ENCODE measurements at places on chromosomes 12 and 14.

- no peak for DNase-seq
These were observed 36.6 kb downstream of the ACTN1 start for GRCh38 chr14:68942296-68943035.

DNA sequence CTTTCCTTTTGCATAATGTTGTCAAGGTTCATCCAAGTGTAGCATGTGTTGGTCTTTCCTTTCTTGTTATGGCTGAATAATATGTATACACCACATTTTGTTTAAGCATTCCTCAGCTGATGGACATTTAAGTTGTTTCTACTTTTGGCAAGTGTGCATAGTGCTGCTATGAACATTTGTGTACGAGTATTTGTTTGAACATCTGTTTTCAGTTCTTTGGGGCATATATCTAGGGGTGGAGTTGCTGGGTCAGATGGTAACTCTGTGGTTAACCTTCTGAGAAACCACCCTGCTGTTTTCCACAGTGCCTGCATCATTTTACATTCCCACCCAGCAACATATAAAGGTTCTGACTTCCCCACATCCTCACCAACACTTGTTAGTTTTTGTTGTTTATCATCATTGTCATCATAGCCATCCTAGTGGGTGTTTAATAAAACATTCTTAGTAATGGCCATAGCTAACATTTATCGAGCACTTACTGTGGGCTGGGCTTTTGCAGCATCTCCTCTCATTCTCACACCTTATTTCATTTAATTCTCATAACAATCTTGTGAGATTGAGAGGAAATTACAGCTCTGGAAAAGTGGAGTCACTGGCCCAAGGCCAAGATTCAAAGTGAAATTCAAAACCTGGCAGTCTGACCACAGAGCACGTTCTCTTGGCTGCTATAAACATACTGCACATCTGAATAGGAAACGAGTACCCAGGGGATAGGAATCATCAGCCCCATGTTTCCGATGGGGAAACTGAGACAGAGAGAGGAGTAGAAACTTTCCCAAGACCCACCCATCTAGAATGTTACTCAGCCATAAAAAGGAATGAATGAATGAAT lies 193.6 kb downstream of the KSR2 start:
- peak; percentile 11 for DNase-seq

DNA sequence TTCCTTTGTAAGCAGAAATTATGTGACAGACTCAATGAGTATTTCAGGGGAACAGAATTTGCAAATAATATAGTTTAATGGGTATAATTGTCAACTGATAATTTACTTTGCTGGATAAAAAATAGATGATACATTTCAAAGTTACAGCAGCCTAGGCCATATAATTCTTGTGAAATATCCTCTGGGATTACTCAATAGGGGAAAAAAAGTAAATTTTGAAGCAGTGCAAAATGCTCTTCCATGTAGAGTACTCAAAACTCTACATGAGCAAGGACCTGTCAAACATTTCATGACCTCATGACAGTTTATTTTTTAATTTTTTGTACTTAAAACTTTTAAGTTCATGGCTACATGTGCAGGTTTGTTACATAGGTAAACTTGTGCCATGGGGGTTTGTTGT lies 163.3 kb downstream of the DACT1 start:
- DNase-seq: no peak

GRCh38 chr12:47377414-47378221 lies 297.9 kb upstream of the AMIGO2 start:
- peak; percentile 98 for DNase-seq

DNA sequence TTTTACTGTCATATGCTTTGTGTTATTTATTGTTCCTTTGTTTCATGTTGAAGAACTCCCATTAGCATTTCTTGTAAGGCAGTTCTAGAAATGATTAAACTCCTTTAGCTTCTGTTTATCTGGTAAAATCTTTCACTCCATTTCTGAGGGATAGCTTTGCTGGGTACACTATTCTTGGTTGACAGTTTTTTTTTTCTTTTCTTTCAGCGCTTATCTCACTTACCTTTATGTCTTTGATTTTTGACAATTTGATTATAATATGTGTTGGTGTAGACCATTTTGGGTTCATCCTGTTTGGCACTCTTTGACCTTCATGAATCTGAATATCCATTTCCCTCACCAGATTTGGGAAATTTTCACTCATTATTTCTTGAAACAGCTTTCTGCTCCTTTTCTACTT lies 16.2 kb downstream of the FBXO33 start:
- no peak for DNase-seq

DNA sequence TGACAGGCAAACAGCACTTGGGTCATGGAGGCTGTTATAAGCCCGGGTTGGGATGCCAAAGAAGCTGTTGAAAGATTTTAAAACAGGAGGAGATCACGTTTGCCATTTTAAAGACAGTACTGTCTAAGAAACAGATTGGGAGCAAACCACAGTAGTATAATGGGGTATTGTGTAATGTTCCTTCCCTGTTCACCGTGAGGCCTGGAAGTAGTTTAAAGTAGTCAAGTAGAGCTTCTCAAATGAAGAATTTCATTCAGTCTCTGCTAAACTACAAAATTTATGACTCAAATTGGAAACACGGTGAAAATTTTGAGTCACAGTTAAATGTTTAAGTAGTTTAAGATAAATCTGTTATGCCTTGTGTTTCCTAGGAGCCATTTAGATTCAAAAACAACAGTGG lies 35.8 kb downstream of the ATP2A2 start:
- peak; percentile 62 for DNase-seq
